ENCODE measurements at places on chromosomes 7 and 10.

DNA sequence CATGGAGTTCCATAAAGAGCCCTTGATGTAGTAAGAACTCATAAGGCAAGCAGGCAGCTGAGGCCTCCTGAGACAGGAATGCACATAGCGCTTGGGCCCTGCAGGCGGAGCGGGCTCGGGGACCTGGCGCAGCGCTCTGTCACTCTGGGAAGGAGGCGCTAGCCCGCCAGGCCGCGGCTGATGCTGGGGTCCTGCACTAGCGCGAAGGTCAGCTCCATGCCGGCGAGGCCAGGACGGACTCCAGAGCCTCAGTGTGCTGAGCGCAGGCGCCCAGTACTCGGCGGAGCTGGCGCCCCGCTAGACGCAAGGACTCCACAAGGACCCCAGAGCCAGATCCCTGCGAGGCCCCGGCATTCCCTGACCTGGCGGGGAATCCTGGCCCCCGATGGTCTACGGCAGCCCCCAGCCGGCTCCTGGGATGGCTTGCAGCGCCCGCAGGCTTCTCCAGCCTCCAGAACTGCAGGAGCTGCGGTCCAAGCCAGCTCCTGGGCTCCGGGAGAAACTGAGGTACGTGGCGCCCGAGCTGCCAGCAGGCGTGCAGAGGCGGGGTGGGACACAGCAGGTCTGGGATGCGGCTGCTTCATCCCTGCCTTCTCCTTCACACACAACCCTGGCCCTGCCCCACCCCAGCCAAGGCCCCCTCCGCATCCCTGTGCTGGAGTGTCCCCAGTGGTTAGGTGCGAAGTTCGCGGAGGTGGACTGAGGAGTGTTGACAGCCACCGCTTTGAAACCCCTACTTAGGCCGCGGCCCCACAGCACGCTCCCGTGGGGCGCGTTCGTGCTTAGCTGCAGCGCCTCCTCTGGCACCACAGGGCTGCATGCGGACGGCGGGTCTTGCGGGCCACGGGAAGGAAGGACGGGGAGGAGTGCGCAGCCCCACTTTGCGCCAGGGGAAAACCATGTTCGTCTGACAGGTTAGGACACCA, 761.5 kb upstream of the POM121L12 start:
- DNase-seq, result no peak

- DNase-seq, result no peak
Measured at GRCh38 chr10:92727550-92727949, 37.8 kb downstream of the HHEX start.

GRCh38 chr10:88735661-88736060, 24.2 kb upstream of the LIPN start:
- no peak for DNase-seq

- no peak for DNase-seq
Measured at GRCh38 chr10:12828736-12829135, 172.8 kb downstream of the CCDC3 start.

- DNase-seq, result no peak
Measured at GRCh38 chr10:103238506-103239252, 7.0 kb upstream of the RPEL1 start.

DNA sequence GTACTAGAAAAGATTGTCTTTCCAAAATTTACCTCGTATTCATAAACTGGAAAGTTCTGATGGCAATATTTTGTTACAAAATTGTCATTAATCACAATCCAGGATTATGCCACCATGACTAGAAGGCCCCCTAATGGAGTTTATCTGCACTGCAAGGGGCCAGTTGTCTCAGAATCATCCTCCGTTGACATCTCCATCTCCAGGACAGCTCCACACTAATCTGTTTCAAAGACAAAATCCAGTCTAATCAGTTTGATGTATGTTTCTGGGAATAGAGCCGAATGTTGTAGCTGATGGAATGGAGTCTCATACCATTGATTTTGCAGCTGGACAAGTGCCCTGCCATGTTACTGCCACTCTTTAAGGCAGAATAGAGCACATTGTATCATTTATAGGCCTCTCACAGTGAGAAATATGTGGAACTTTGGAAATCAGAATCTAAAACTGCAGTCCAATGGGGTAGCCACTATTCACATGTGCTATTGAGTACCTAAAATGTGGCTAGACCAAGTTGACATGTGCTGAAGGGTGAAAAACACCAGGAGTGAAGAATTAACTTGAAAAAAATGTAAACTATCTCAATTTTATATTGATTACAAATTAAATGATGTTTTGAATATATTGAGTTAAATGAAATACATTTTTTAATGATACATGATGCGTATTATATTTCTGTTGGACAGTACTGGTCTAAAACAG, 38.3 kb upstream of the TOMM7 start:
- DNase-seq, result no peak

GRCh38 chr10:118746246-118746645, 8.5 kb downstream of the CACUL1 start:
- no peak for DNase-seq

- no peak for DNase-seq
Measured at GRCh38 chr7:1066242-1066588, 21.7 kb upstream of the GPER1 start.

All from HFF-Myc (cell line).